ENCODE measurements at places on chromosomes 5 and 9.

DNA sequence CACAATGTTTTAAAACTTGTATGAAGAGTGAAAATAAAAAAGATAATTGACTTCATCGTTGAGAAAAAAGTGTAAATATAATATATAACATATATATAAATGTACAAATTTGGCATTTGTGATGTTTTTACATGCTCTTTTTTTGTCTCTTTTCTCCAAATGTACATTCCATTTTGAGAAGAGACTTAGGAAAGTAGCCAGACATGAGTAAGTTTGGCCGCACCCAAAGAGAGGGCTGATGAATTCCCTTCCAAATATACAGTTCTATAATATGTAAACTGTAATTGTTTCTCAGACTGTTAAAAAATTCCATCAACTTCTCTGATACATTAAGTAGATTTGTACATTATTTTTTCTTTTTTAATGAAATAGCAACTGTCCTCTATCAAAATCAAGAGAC, 193.2 kb upstream of the MAP3K1 start:
- DNase-seq, result no peak

DNA sequence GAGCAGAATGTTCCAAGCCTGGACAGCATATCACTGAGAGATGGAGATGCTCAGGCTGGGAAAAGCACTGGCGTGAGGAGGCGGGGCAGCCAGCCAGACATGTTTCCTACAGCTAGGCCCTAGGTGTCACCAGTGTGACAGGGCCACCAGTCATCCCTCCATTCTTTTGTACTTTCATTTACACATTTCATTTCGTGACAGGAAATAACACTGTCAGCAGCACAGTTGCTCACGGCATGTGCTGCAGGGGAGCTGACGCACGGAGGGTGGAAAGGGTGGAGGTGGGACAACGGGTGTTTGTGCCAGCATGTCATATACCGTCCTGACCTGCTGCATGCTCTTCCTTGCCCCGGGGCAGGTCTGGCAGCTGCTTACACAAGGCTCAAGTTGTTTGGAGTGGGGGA, 14.8 kb upstream of the CEMIP2 start:
- peak; percentile 75 for DNase-seq

DNA sequence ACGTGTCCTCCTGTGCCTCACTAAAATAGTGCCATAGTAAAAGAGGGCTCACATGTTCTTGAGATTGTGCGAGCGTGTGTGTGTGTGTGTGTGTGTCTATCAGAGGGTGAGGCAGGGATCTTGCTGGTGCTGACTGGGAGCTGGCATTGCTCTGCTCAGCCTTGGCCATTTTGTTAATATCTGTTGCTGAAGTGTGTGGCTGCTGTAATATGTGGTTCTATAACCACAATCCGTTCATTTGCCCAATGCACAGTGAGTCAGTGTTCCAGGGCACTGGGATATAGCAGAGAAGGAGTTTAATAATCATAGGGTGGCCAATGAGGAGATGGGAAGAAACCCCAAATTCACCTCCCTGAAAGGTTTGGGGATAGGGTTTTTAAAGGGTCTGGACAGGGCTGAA, 61.3 kb downstream of the RASGRF2 start:
- DNase-seq, result no peak

DNA sequence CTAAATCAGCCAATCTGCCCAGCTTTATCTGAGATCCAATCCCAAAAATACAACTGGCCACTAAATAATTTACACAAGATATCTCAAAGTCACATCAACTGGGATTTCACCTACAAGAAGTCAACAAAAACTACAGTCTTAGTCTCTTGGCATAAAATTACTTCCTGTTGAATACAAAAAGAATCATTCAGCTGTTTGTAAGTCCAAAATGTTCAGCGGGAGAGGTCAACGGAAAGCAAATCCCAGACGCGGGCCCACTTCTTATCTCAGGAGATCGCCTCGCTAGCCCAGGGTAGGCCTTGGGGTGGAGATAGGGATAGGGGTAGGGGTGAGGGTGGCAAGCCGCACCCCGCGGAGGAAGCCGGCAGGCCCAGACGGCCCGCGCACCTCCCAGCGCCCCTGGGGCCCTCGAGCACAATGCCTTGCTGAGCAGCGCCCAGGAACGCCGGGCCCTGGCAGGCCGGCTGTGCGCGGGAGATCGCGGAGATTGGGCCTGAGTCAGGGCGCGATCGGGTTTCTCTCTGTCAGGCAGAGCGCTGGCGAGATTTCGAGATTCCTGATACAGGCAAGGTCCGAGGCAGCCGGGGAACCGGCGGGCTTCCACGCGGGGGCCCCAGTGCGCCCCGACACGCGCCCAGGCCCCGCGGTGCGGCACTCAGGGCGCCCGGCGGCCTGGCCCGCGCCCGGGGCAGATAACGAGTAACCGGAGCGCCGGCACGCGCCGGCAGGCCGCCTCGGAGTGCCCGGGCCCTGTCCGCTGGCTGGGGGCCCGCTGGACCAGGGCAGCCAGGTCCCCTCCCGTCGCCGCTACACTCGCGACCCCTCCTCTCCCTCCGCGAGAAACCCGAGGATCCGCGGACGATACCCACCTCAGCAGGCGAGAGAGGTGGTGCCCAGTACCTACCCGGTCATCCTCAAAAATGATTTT, 601 bp downstream of the HINT1 start:
- DNase-seq, result peak; percentile 40

GRCh38 chr9:93174976-93175375, 9.0 kb upstream of the WNK2 start:
- no peak for DNase-seq

GRCh38 chr5:79183011-79183410, 52.9 kb upstream of the JMY start:
- no peak for DNase-seq

DNA sequence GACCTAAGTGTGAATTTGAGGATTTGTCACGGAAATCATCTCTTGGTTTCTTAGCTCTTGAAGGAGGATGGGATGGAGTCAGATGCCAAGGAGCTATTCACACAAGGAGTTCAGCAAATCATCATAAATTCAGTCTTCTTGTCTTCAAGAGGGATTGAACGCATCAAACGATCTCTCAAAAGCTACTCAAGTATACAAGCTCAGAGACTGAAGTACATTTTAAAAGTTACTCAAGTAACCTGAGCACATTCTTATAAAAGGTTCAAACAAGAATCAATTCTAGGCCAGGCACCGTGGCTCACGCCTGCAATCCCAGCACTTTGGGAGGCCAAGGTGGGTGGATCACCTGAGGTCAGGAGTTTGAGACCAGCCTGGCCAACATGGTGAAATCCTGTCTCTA, 21.1 kb upstream of the GOLPH3 start:
- DNase-seq, result no peak

GRCh38 chr9:89483592-89484474, 14.1 kb downstream of the SEMA4D start:
- DNase-seq, result peak; percentile 56

All from stimulated activated CD4-positive, alpha-beta T cell treated with anti-CD3 and anti-CD28 coated beads, Interleukin-12 subunit alpha, Interleukin-12 subunit beta, amount 100 ng/mL, for 48 hours (primary cell).